ENCODE measurements at places on chromosomes 4 and X.

- no peak for DNase-seq
Measured at GRCh38 chr4:145058256-145058655, 39.7 kb downstream of the ANAPC10 start.

GRCh38 chr4:123495530-123495929 lies 98.9 kb downstream of the SPRY1 start:
- no peak for DNase-seq

GRCh38 chrX:152932144-152932543 lies 34.3 kb downstream of the ZNF185 start:
- DNase-seq: no peak

GRCh38 chr4:100872811-100873210 lies 355.0 kb upstream of the EMCN start:
- no peak for DNase-seq

GRCh38 chr4:20506827-20507226 lies 193.4 kb upstream of the PACRGL start:
- no peak for DNase-seq

GRCh38 chr4:55993994-55994663 lies 45.4 kb downstream of the CEP135 start:
- DNase-seq: no peak

- no peak for DNase-seq
Measured at GRCh38 chr4:178553201-178553600, 1111.0 kb upstream of the AGA start.

GRCh38 chrX:111006116-111006515 lies 89.9 kb upstream of the PAK3 start:
- no peak for DNase-seq

GRCh38 chr4:48902266-48902665 lies 4.3 kb downstream of the OCIAD2 start:
- no peak for DNase-seq

DNA sequence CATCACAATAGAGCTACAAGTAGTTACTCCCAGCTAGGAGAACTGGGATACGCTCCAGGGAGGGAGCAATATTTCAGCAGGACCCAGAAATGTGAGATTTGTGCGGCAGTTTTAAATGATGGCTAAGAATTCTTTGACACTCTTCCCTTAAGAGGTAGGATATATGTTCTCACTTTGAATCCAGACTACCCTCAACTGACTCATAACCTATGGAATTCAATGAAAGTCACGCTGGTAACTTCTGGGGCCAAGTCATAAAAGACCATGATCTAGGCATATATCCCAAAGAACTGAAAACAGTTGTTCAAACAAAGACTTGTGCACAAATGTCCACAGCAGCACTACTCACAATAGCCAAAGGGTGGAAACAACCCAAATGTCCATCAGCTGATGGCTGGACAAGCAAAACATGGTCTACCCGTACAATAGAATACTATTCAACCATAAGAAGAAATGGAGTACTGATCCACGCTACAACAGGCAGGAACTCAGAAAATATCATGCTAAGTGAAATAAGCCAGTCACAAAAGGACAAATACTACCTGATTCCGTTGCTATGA lies 10.5 kb downstream of the CD99L2 start:
- DNase-seq: no peak

DNA sequence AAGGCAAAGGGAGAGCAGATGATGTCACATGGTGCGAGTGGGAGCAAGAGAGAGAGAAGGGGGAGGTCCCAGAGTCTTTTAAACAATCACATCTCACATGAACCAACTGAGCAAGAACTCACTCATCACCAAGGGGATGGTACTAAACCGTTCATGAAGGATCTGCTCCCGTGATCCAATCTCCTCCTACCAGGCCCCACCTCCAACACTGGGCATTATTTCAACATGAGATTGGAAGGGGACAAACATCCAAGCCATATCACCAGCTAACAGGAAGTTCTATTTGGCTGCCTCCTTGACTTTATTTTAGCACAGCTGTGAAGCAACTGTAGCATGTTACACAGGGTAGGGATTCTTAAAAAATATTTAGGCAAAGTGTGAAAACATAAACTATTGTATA lies 102.5 kb downstream of the DDIT4L start:
- DNase-seq: no peak

DNA sequence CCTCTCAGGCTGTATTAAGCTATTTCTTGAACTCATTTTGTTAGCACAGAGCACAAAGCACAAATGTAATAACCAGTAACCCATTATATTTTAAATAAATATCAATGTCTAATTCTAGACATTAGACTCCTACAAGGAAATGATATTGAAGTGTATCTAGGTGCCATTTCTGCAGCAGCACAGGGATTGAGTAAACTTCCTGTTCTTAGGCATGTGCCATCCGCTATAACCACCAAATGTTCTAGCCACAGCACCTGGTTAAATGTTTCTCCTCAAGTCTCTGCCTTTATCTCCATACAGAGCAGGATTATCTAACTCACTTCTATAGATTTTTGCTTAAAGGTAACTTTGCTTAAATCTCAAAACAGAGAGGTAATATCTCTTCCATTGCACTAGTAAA lies 51.4 kb downstream of the SGMS2 start:
- DNase-seq: no peak

GRCh38 chr4:53981567-53981966 lies 82.8 kb downstream of the CHIC2 start:
- no peak for DNase-seq

- DNase-seq: no peak
Measured at GRCh38 chr4:168765322-168765721, 244.7 kb downstream of the CBR4 start.

DNA sequence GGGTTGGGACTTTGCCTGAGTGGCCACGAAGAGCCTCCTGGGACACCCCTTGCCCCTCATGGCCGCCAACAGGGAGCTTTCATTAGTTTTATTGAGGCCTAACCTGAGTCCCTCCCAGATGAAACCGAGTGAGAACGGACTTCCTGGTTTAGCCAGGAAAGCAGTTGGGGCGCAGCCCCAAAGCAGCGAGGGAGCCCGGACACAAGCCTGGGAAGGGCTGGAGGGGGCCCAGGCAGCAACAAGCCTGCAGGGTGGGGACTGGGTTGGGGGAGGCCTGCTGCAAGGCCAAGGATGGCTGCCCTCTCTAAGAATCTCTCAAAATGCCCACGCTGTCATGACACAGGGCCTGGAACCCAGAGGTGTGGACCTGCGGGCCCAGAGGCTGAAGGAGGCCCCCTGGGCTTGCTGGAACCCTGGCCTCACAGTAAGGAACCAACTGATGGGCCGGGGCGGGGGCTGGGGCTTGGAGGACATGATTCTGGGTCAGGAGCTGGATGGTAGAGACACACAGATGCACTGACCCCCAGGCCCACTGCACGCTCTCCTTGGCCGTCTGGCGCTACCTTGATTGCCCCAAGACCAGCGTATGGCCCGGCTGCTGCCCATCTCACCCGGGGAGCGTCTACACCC lies 5.8 kb downstream of the HMX1 start:
- DNase-seq: no peak

DNA sequence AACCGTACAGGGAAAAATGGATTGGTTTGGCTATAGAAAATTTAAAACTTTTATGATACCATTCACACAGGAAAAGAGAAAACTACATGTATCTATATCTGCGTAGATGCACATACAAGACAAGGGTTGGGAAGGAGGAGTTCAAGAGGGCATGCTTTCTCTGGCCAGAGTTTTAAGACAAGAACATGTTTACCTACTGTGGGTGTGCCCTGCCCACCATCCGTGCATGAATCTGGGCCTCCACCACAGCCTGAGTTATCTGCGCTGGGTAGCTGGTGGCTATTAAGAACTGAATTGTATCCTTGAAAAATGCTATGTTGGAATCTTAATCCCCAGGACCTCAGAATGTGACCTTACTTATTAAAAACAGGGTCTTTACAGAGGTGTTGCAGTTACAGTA lies 151.6 kb downstream of the AASDH start:
- no peak for DNase-seq

DNA sequence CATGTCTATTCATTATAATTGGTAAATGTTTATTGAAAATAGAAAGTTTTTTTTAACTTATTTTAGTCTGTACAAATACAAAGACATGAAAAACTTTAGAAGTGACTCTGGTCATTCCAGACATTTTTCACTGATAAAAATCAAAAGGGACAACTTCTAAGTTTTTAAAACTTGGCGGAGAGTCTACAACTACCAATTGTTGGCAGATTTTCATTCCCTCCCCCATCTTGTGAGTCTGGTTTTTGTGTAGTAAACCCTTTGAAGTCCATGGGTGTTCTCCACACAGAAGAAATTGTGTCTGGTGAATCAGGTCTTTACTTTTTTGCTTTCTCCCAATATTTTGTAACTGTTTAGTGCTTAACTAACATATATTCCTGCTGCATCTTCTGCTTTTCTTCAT lies 336.5 kb downstream of the PDGFC start:
- no peak for DNase-seq

DNA sequence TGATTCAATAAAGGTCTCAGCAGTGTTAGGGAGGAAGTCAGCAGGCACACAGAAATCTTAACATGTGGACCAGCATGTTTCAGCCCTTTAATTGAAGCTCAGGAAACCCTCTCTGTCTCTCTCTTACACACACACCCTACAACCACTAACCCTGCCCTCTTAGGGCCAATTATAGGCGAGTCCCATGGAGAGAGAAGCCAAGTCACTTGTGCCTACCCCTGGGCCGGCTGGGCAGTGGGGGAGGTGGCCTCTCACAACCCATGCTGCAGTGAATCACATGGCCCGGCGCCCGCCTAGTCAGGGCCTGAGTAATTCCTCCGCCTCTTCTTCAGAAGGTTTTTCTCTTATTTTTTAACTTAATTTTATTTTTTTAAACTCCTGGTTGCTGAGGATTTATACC lies 3.7 kb downstream of the FGD1 start:
- DNase-seq: no peak

Measured in CD4-positive, alpha-beta T cell treated with Interleukin-2 at 100 ng/mL for 4 hours (primary cell).